ENCODE measurements at places on chromosomes 1 and 21. TPM values are rescaled to one million over a fixed set of nuclear protein-coding genes. Genes with fewer than 3 reads are reported as not detected.

The LRRN2 gene
- not detected for total RNA-seq

The RNF186 gene
- not detected for total RNA-seq

The PLA2G2C gene
- total RNA-seq = 0.44 TPM

The PPIAL4G gene
- total RNA-seq = 0.12 TPM

The AUNIP gene
- 7.8 TPM for total RNA-seq

The FCRL5 gene
- total RNA-seq = not detected

The LIN28A gene
- total RNA-seq = not detected

The CD247 gene
- 105 TPM for total RNA-seq

The IGSF9 gene
- 0.05 TPM for total RNA-seq

The BATF3 gene
- total RNA-seq = 314 TPM

The TDRD10 gene
- total RNA-seq = not detected

GRCh38 chr1:169105087-169105433 is 1.4 kb upstream of the ATP1B1 start:
- DNase-seq = no peak

- peak; percentile 95 for DNase-seq
Observed at GRCh38 chr21:31558962-31559367, 100.5 kb upstream of the SOD1 start.

DNA sequence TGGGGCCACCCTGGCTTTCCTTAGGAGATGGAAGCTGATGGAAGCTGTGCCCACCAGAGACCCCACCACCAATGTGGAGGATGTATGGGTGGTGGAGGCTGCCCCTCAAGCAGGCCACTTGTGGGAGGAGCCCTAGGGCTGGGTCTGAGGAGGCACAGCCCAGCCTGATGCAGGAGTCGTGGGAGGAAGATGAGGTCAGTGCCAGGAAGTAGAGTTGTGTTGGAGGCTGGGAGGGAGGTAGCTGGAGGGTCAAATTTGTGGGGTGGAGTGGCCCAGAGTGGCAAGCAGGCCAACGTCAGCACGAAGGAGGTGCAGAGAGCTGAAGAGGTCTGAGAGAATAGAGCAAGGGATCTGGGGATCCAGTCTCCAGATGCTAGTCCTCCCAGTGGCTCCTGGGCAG is 119.0 kb upstream of the USP24 start:
- DNase-seq = no peak

- no peak for DNase-seq
Observed at GRCh38 chr1:8497210-8497819, 179.4 kb downstream of the SLC45A1 start.

DNA sequence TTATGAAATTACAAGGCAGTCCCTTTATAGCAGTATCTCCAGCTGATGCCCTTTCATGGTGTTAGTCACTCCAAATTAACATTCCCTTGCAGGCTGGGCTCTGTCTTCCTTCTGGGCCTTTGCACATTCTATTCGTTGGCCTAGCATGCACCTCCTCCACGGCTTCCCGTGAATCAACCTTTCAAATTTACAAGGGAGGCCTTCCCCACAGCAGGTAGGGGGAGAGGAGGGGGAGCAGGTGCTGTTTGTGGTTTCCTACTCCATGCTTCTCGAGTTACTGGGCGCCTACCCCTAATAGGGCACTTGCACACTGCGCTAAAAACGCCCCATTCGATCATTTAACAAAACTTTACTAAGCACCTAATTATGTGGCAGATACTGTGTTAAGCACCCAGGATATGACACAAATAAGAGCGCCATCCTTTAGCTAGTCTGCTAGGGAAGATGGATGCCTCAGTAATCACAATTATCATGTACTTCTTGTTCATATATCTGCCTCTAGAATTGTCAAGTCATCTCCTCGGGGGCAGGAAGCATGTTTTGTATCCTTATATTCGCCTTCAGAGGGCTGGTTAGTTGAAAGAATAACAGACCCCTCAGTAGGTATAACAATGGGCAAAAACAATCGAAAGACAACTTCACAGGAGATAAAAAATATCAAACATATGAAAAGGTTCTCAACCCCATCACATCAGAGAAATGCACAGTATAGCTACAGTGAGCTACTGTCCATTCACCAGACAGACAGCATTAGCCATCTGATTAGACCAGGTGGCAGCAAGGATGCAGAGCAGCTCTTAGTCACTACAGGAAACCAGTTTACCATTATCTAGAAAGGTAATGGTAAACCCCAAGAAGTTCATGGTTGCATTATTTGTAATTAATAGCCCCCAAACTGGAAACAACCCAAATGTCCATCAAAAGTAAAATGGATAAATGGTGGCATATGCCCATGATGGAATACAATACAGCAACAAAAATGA is 1.7 kb upstream of the ADAR start:
- DNase-seq = peak; percentile 82

- no peak for DNase-seq
Observed at GRCh38 chr1:53430779-53431178, 28.4 kb upstream of the DMRTB1 start.

- no peak for DNase-seq
Observed at GRCh38 chr1:215900684-215901083, 333.6 kb downstream of the KCTD3 start.

DNA sequence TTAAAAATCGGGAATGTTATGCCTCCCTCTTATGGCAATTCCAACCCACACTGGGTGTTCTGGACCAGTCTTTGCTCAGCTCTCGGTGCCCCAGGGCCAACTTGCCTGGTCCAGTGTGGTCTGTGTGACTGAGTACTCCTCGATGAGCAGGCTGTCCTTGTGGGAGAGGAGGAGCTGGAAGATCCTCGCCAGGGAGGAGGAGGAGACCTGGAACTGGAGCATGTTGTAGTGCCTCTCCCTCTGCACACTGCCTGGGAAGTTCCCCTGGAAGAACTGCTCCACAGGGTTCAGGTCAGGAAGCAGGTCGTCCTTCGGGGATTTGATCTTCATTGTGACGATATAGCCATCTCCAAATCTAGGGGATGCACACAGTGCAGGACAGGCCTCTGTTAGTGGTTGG is 88.5 kb upstream of the GCLM start:
- DNase-seq = no peak

- peak; percentile 25 for DNase-seq
Observed at GRCh38 chr1:99264201-99265021, at the start of gene PLPPR4. TSS of gene PLPPR4 (plus strand) at chr1:99264492. CDS start at chr1:99264594, 102 bp downstream.

DNA sequence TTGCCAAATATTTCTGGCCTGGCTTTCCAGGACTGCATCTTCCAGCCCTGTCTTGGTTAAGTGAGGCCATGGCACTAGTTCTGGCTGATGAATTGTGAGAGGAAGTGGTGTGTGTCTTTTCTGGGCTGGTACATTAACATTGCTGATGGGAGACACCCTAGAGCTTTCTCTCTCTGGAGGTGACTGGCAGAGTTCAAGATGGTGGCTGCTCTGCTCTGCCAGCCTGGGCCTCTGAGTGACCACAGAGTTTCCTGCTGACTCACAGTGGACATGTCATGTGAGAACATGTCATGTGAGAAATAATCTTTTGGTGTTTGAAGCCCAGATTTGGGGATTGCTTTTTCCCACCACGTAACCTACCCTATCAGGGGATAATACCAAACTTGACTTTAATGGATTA is 218.0 kb upstream of the KIAA0040 start:
- DNase-seq = peak; percentile 12

DNA sequence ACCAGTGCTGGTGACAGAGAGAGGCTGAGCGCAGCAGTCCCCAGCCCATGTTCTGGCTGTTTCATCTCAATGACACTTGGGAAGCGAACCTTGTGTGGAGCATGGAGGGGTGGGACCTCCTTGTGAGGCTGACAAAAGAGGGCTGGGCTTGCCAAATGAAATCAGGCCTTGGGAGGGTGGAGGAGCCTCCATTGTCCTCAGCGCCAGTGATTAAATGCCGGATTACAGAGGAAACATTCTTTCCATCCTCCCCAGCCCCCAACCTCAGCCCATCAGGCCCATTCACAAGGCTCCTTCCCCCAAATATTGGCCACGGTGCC is 63.3 kb upstream of the PAXBP1 start:
- DNase-seq = no peak

GRCh38 chr21:37915941-37916309 is 332 bp downstream of the KCNJ6 start:
- DNase-seq = no peak

- DNase-seq = no peak
Observed at GRCh38 chr1:27624467-27625178, 10.4 kb downstream of the FGR start.

DNA sequence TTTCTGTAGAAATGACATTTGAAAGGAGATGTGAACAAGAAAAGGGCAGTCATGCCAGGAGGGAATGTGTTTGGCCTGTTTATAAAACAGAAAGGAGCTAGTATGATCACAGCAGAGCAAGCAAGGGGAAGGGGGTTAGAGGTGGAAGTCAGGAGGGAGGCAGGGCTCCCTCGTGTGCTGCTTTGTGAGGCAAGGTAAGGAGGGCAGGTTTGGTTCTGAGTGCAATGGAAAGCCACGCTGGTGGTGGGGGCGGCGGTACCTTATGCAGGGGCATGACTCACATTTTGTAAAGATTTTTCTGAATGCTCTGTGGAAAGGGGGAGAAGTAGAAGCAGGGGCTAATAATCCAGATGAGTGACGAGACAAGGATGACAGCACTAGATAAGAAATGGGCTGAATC is 197.5 kb upstream of the C8B start:
- DNase-seq = peak; percentile 34

DNA sequence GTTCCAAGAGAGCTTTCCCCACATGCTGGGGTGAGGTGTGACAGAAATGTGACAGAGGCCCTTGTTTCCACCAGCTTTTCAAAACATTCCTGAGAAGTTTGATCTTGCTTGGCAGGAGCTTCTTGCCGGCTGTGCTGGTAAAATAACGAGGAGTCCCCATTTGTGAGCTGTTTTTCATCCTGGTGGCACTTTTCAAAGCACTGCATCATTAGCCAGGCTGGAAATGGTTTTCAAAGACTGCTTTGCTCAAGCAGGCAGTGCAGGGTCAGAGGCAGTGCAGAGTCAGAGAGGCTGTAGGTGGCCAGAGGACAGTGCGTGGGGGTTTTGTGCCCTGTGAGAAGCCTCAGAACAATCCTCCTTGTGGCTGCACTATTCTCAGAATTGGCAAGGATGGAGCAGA is 75.8 kb upstream of the KCNA3 start:
- no peak for DNase-seq

- DNase-seq = no peak
Observed at GRCh38 chr1:216310776-216311175, 112.5 kb downstream of the USH2A start.

GRCh38 chr1:36304521-36304920 is 1.6 kb upstream of the SH3D21 start:
- no peak for DNase-seq

GRCh38 chr1:53896635-53897229 is 2.7 kb downstream of the DIO1 start:
- no peak for DNase-seq

DNA sequence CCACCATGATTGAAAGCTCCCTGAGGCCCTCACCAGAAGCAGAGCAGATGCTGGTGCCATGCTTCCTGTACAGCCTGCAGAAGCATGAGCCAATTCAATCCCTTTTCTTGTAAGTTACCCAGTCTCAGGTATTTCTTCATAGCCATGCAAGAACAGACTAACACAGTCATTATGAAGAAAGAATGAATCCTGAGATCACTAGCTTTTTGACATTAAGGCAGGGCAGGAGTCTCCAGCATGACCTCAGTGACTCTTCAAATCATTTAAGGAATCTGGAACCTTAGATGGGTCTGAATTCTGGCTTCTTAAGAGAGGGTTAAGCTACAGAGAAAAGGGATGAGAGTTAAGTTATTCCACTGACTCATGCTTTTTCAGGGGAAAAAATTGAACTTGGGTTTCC is 79.0 kb downstream of the PTPN14 start:
- no peak for DNase-seq

DNA sequence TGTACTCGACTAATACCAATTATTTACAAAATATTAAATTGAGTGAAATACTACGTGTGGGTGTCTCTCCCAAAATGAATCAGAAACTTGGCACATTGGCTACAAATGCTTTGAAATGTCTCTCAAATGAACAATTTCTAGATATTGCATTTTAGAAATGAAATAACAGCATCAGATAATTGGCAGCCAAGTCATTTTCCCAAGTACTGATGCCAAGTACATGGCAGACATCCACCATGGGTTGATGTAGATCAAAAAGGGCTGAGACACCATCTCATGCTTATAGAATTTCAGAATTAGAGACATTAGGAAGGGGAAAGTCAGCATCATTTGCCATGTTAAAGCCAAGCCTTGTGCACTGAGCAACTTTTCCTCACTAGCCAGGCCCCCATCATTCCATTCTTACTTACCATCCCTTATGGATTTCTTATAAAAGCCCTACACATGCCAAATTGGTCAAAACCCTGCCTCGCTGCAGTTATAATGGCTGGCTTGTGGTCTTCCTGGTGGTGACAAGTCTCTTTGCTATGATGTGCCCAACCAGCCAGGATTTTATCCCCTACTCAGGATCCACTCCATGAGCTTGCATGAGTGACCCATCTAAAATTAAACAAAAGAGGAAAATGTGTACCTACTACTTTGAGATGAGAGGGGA is 73.1 kb downstream of the GREM2 start:
- no peak for DNase-seq

DNA sequence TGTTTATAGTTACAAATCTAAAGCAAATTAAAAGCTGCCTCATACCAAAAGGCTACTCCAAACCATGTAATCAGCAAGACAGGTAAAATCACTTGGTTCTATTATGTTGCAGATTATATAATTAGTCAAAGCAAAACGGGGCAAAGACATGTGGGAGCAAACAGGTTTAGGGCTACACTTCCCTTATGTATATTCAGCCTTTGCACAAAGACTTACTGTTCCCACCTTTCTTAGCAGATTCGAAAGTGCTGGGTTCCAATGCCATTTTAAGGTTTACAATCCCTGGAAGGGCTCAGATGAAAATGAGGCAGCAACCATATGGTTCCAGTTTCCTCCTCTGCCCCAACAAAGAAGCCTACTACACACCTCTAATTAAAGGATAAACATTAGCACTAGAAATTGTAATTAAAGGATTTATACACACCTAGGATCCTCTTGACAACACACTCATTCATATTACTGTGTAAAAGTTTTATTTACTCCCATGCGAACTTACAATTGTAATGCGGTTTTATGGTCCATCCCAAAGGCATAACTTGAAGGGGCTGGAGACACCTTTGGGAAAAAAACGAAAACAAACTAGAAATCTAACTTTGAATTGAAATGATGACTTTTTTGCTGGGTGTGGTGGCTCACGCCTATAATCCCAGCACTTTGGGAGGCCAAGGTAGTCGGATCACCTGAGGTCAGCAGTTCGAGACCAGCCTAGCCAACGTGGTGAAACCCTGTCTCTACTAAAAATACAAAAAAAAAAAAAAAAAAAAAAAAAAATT is 117.3 kb upstream of the PKN2 start:
- no peak for DNase-seq

GRCh38 chr1:101235696-101236515 is 913 bp upstream of the S1PR1 start:
- peak; percentile 89 for DNase-seq

- DNase-seq = no peak
Observed at GRCh38 chr21:31957631-31958030, 84.8 kb downstream of the HUNK start.

GRCh38 chr1:29451368-29451892 is 215.1 kb downstream of the PTPRU start:
- DNase-seq = no peak

DNA sequence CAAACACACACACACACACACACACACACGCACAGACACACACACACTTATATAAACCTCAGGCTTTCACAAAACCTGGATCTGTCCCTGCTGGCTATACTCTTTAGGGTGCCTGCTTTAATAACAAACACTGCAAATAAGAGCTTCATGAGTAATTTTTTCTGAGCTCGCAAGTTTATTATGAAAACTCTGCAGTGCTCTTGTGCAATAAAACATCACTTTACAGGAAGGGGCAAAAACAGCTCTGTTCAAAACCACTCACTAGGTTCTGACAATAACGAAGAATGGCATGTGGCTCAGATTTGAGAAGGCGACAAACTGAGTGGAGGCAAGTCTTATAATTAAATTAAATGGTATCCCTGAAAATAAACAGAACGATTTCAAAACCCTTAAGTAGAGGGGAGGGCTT is 42.6 kb upstream of the CTPS1 start:
- no peak for DNase-seq

Data from activated CD4-positive, alpha-beta memory T cell treated with anti-CD3 and anti-CD28 coated beads for 36 hours (primary cell).